ENCODE measurements at places on chromosomes 1 and 21. TPM values are rescaled to one million over a fixed set of nuclear protein-coding genes. Genes with fewer than 3 reads are reported as not detected.

The TGFB2 gene
- total RNA-seq = 36.2 TPM

The GADD45A gene
- 80.2 TPM for total RNA-seq

The DNM3 gene
- total RNA-seq = 0.55 TPM

The REN gene
- not detected for total RNA-seq

The ZNF648 gene
- not detected for total RNA-seq

The SMIM1 gene
- total RNA-seq = 1.2 TPM

The HCN3 gene
- 1.2 TPM for total RNA-seq

The UBE2U gene
- not detected for total RNA-seq

The KCNJ9 gene
- not detected for total RNA-seq

The TMEM82 gene
- total RNA-seq = not detected

The RIMS3 gene
- total RNA-seq = 0.09 TPM

The TMEM54 gene
- total RNA-seq = 37.3 TPM

The PDPN gene
- total RNA-seq = 0.30 TPM

The FOXJ3 gene
- total RNA-seq = 26.6 TPM

The RUNX3 gene
- total RNA-seq = not detected

The NUAK2 gene
- 6.8 TPM for total RNA-seq

The RAB4A gene
- total RNA-seq = 38.9 TPM

The KRTAP7-1 gene
- not detected for total RNA-seq

The MED8 gene
- 73.3 TPM for total RNA-seq

The NIBAN1 gene
- 59.1 TPM for total RNA-seq

The PLA2G2D gene
- total RNA-seq = not detected

The TMEM63A gene
- total RNA-seq = 29.4 TPM

The TRPM2 gene
- not detected for total RNA-seq

The RCSD1 gene
- total RNA-seq = not detected

The XCL1 gene
- total RNA-seq = not detected

The CR1 gene
- not detected for total RNA-seq

The AGMAT gene
- 1.5 TPM for total RNA-seq

Data from smooth muscle cell of the umbilical artery (primary cell).